ENCODE measurements at places on chromosomes 6 and 20. TPM values are rescaled to one million over a fixed set of nuclear protein-coding genes. Genes with fewer than 3 reads are reported as not detected.
A peak's percentile ranks its signal among the peaks of the same experiment; 100 is the strongest.

DNA sequence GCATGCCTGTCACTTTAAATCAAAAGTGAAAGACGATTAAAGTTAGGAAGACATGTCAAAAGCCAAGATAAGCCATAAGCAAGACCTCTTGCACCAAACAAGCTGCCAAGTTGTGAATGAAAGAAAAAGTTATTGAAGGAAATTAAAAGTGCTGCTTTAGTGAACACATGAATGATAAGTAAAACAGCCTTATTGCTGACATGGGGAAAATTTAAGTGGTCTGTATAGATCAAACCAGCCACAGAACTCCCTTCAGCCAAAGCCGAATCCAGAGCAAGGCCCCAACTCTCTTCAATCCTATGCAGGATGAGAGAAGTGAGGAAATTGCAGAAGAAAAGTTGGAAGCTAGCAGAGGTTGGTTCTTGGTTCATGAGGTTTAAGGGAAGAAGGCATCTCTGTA is 9.3 kb upstream of the RIPK1 start:
- H3K4me1 ChIP-seq = peaks cover 27% of the 10 kb centered on the region
- peaks cover 8% of the 10 kb centered on the region for H3K27me3 ChIP-seq
- peak overlapping the region; percentile 6 for H3K4me3 ChIP-seq

DNA sequence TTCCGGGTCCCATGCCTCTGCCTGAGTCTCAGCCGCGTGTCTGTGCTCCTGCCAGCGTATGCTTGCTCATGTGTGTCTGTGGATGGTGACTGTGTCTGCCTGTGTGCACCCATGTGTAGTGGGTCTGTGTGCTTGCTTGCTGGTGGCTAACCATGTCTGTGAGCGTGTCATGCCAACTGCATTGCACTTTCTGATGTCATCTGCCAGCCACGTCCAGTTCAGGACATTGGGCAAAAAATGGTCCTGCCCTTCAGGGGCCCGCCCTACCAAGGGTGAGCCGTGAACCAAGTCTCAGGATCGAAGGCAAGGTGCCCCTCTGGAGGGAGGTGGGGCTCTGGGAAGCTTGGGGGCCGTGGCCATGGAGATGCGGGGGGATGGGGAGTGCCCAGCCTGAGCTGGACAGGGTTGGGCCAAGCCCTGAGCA is 9.4 kb upstream of the ZBTB46 start:
- no peaks in the 10 kb centered on the region for H3K36me3 ChIP-seq
- peak overlapping the region; percentile 53 for H3K27ac ChIP-seq
- H3K4me1 ChIP-seq = peaks cover 12% of the 10 kb centered on the region
- peaks cover 30% of the 10 kb centered on the region for H3K27me3 ChIP-seq
- no peak overlapping the region for H3K4me3 ChIP-seq

ELOVL5 gene
- total RNA-seq = 122 TPM

DYNLT1 gene
- total RNA-seq = 103 TPM

Data from activated CD4-positive, alpha-beta T cell treated with anti-CD3 and anti-CD28 coated beads, Interleukin-2, amount 10 ng/mL, durations not matched to agents 24 days and 14 days (primary cell).